GM23248 (cell line): ENCODE measurements at places on chromosomes 3 and 15. TPM values are rescaled to one million over a fixed set of nuclear protein-coding genes. Genes with fewer than 3 reads are reported as not detected.
A peak's percentile ranks its signal among the peaks of the same experiment; 100 is the strongest.

GRCh38 chr15:89825271-89825940 lies 10.8 kb upstream of the ANPEP start:
- no peaks in the 10 kb centered on the region for H3K36me3 ChIP-seq
- no peak overlapping the region for H3K27ac ChIP-seq
- DNase-seq: peak; percentile 40
- H3K4me3 ChIP-seq: no peak overlapping the region
- peaks cover 74% of the 10 kb centered on the region for H3K4me1 ChIP-seq

HOMER2 gene
- 16.6 and 17.0 TPM in 2 replicates for total RNA-seq

IL17RD gene
- 0.76 and 1.2 TPM in 2 replicates for total RNA-seq

SRGAP3 gene
- 0.13 and 1.7 TPM in 2 replicates for total RNA-seq

- peak overlapping the region; percentile 93 for H3K27ac ChIP-seq
- H3K4me3 ChIP-seq: no peak overlapping the region
Observed at GRCh38 chr3:13544293-13544831, 4.6 kb upstream of the FBLN2 start.

DNA sequence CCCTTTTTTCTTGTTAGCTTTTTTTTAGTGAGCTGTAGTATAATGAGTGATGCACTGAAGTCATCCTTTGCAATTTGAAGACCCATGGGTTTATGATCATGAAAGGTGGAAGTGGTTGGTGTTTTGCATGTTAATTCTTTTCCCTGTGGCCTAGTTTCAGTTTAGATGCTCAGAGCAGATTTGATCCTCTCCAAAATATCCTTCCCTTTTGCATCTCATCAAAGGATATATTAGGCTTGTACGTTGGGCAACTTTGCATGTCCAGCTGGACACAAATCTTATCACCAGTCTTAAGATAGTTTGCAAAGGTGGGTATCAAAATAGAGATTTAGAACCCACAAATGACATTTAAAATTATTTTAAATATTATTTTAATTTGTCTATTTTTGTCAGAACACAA lies 72.7 kb downstream of the MYRIP start:
- DNase-seq: no peak
- H3K4me1 ChIP-seq: no peaks in the 10 kb centered on the region
- H3K27me3 ChIP-seq: no peaks in the 10 kb centered on the region
- no peaks in the 10 kb centered on the region for H3K36me3 ChIP-seq
- H3K4me3 ChIP-seq: no peak overlapping the region
- H3K27ac ChIP-seq: no peak overlapping the region

DNA sequence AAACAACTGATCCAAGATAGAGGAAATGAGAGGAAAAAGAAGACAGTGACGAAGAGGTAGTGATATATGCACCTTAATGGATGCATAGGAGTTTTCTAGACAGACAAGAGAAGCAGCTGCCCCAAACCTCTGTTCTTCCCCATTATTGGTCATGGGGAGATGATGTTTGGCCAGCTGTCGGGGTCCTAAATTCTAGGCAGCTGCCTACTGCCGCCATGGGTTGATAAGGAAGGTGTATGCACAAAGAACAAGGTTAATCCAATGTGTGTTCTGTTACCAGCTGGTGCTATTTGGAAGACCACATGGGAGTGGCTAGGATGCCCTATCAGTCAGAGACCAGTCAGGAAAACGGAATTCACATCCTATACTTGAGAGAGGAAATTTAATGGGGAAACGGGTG lies 47.4 kb downstream of the NTRK3 start:
- no peak overlapping the region for H3K4me3 ChIP-seq
- H3K36me3 ChIP-seq: no peaks in the 10 kb centered on the region
- H3K27me3 ChIP-seq: no peaks in the 10 kb centered on the region
- H3K4me1 ChIP-seq: no peaks in the 10 kb centered on the region
- no peak overlapping the region for H3K27ac ChIP-seq
- DNase-seq: no peak

- H3K27ac ChIP-seq: no peak overlapping the region
- H3K4me3 ChIP-seq: no peak overlapping the region
- DNase-seq: no peak
Observed at GRCh38 chr3:194570235-194570634, 63.0 kb downstream of the TMEM44 start.

CPN2 gene
- total RNA-seq: not detected in 2 replicates

- H3K27me3 ChIP-seq: no peaks in the 10 kb centered on the region
- H3K36me3 ChIP-seq: no peaks in the 10 kb centered on the region
- H3K27ac ChIP-seq: no peak overlapping the region
- H3K4me1 ChIP-seq: no peaks in the 10 kb centered on the region
- H3K4me3 ChIP-seq: no peak overlapping the region
Observed at GRCh38 chr3:77179762-77180161, 139.9 kb downstream of the ROBO2 start.
